ENCODE measurements at places on chromosomes 6 and 20.

- DNase-seq = no peak
These were observed 107.0 kb downstream of the ERMARD start for GRCh38 chr6:169858293-169858934.

DNA sequence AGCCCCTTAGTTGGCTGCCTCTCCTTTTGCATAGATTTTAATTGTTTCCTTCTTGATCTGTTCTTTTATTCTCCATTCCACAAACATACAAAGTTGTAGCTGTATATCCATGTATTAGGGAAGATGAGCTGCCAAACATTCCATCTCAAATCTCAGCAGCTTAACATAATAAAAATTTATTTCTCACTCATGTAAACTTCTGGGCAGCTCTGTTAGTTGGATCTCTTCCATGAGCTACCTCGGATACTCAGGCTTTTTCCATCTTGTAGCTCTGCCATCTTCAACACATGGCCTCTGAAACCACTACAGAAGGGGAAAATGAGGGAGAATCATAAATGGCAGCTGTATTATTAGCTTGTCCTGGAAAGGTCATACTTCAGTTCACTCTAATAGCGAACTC lies 149.4 kb upstream of the BMP2 start:
- DNase-seq = no peak

DNA sequence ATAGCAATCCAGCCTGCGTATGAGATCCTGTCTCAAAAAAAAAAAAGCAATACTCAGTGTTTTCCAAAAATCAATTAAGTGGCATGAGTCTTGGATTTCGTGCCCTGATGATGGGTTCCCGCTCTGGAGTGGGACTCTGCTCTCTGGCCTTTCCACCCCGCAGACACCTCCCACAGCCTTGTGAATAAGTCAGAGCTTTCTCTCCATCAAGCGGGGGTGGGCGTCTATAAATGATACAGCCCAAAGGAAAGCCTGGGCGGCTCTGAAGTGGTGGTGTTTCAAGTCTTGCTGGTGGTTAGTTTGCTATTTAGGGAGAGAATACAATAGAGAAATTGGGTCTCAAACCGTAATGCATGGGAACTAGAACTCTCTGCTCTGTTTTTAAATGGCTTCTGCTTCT lies 52.5 kb upstream of the TAGAP start:
- peak; percentile 67 for DNase-seq

DNA sequence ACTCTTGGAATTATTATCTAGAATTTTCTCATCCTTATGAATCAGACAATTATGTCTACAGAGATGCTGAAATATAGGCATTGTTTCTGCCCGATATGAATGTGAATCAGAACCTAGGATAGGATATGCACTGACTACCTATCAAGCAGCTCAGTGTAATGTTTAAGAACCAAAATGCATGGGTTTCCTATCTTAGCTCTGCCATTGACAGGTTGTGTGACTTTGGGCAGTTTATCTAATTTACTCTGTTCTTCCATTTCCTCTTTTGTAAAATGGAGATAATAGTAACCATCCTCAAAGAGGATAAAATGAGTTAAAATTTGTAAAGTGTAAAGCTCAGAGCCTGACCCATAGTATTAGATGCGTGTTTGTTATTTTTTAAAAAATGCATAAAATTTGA lies 10.2 kb upstream of the AIG1 start:
- no peak for DNase-seq

DNA sequence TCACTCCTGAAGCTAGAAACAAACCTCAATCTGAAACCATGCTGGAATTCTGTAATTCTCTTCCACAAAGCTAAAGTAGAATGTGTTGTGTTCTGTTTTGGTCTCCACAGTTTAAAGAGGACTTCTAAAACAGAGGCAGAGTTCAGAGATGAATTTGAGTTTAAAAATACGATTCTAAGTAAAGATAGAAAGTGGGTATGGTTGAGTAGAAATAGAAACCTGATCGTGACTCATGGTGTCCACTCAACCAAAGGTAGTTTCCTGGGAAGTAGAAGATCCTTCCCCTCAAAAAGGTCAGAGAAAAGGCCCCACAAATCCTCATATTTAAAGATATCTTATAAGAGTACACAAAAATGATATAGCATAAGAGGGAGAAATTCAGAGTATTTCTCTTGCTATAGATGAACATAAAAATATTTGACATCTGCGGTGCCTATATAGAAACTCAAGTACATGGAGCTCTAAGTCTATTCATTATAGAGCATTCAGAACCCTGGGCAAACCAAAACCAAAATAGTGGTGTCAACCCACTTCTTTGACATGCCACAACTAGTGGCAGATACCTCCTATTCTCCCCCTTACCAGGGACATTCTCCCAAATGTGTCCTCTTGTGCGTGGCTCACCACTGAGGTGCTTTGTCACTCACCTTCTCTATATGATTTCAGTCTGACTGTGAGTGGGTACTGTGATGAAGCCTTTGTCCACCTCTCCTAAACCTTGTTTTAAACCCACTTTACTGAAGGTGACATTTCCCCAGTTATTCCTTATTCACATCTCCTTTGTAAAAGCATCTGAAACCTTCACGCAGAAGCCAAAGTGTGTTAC lies 84.5 kb downstream of the PLCB1 start:
- DNase-seq = no peak

DNA sequence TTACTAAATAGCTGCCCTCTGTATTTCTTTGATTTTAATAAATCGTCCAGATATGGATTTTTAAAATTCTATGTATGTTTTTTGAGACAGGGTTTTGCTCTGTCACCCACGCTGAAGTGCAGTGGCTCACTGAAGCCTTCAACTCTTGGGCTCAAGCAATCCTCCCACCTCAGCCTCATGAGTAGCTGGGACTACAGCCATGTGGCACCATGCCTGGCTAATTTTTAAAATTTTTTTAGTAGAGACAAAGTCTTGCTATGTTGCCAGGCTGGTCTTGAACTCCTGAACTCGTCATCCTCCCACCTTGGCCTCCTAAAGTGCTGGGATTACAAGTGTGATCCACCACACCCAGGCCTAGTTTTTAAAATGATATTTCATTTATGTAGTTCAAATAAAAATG lies 47.4 kb upstream of the DDR1 start:
- DNase-seq = no peak

DNA sequence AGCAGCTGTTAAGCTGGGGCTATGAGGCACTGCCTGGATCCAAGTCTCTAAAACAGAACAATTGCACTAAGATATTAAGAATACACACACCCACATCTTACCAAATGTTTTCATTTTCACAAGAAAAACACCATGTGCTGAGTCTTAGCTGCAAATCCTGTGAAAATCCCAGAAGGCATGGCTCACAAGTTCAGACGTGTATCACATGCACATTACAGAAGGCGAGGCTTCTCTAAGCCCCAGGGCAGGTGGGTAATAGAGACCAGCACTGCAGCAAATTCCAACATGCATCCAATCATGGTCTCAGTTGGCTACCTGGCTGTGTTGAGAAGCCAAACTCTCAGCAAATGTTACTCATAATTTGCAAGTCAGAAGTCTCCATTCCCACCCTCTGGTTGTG lies 16.2 kb upstream of the CST3 start:
- DNase-seq = no peak

DNA sequence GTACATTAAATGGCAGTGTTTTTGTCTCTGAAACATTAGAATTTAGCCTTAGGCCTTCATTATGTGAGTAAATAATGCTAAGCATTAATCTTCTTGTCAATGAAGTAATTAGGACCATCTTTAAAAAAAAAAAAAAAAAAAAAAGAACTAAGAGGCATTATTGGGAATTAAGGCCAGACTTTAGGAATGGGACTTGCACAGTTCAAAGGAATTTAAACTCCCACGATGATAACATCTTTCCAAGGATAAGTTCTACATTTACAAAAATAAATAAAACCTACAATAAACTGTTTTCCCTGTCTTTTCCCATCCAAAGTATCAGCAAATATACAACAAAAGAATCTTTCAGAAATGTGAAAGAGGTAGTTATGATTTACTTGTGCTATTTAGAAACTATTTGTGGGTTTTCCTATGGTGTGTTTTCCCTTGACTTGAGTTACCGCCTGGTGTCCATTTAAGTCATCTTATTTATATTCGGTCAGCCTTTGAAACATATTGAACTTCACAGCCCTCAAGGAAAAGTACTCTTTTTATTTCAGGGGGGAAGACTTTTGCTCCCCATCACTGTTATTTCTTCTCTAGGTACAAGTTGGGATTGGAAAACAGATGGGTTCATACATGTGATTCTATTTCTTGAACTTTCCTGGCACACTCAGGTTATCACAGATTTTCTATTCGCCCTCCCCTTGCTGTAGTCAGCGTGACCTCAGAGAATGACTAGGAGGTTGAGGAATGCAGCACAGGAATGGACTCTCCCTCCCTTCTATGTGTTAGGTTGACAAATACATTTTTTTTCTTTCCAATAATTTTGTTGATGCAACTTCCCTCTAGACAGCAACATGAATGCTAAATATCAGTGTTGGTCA lies 13.6 kb downstream of the STMND1 start:
- DNase-seq = no peak

DNA sequence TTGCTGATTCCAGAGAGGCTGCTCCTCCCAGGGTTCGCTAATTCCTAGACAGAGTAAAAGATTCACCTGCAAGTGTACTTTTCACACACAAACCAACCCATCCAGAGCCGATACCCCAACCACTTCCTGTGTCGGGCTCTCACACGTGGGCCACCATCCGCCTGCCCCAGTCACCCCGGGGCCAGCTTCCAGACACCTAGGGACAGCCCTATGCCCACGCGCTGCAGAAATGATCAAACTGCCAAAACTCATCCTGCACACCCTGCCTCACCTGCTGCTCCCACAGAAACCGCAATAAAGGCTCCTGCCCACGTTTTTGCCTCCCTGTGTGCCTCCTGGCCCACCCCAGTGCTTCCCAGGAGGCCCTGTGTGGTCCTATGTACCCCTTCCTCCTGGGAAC lies 59.5 kb downstream of the PSMG4 start:
- no peak for DNase-seq

DNA sequence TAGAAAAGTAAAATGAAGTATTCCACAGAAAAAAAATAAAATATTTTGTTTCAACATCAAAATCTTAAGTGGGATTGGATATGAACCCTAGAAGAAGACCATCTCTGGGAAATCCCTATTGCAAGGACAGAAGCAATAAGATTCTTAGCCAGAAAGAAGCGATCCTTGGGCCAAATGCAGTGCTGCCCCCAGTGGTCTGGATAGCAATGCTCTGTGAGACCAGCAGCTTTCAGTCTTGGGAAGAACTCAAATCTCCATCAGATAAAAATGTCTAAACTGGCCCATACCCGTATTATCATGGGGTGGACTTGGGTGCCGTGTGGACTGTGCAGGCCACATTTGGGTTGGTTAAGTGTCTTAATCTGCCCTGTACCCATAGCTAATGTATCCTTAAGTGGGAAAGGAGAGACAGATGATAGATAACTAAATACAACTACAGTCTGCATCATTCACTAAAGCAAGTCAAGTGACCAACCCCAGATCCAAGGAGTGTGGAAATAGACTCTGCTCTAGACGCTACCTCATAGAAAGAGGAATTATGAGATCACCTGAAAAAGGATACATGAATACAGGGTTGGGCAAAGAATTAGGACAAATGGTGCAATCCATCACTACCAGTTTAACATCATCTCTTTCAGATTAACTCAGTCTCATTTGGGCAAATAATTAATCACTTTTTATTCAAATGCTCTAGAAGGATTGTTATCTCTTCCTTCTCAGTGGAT lies 38.9 kb upstream of the SNAP25 start:
- no peak for DNase-seq

Data from activated CD8-positive, alpha-beta memory T cell treated with anti-CD3 and anti-CD28 coated beads for 4 hours (primary cell).